ENCODE measurements at places on chromosomes 5 and 9.

DNA sequence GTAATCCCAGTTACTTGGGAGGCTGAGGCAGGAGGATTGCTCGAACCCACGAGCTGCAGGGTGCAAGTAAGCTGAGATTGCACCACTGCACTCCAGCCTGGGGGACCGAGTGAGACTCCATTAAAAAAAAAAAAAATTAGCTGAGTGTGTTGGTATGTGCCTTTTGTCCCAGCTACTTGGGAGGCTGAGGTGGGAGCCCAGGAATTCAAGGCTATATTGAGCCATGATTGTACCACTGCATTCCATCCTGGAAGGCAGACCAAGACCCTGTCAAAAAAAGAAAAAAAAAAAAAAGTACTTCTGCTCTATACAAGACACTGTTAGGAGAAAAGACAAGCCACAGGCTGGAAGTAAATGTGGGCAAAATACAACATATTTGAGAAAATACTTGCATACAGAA is 68.5 kb upstream of the FBXW11 start:
- no peak for DNase-seq

DNA sequence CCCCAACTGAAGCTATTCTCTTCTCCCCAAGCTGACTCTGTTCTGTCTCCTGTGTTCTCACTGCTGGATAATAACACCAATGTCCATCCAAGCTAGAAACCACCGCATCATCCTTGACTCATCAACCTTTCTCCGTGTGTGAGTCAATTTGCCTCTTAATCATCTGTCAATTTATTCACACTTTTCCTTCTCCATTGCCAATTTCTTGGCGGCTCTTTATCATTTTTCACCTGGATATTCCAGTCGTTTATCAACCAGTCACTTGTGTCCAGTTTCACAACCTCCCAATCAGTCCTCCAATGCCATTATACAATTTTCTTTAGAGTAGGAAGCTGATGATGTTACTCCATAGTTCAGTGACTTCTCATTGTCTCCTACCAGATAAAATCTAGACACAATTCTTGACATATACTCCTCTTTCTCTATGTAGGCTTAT is 45.4 kb upstream of the LIFR start:
- no peak for DNase-seq

DNA sequence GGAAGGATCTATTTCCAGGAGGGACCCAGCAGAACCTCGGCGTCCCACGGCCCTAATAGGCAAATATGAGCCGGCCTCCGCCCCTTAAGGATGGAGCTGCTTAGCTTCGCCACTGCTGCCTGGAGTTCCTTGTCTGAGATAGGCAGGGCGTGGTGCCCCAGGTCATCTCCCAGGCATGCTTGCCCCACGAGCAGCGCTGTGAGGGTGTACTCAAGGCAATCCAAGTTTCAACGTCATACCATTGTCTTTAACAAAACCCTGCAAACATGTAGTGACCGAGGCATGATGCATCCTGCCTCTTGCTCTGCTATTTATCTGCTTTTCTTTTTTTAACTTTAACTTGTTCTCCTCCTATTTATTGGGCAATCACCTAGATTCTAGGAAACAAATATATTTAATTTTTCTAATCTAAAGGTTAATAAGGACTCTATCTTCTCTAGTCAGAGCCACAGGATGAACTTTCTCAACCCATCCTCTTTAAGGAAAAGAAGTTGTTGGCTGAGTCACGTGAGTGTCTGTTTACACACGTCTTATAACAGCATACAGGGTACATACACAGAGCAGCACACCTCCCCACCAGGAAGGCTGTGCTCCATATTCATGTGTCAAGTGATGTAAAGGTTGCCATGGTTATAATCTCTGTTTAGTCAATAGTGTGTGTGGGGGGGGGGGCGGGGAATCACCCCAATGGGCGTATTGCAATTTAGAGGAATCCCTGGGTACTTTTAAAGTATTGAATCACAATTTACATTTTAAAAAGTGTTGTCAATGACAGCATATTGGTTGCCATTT is 27.3 kb upstream of the ZSWIM6 start:
- DNase-seq, result no peak

- DNase-seq, result no peak
Observed at GRCh38 chr5:156137071-156137869, 189.7 kb upstream of the SGCD start.

DNA sequence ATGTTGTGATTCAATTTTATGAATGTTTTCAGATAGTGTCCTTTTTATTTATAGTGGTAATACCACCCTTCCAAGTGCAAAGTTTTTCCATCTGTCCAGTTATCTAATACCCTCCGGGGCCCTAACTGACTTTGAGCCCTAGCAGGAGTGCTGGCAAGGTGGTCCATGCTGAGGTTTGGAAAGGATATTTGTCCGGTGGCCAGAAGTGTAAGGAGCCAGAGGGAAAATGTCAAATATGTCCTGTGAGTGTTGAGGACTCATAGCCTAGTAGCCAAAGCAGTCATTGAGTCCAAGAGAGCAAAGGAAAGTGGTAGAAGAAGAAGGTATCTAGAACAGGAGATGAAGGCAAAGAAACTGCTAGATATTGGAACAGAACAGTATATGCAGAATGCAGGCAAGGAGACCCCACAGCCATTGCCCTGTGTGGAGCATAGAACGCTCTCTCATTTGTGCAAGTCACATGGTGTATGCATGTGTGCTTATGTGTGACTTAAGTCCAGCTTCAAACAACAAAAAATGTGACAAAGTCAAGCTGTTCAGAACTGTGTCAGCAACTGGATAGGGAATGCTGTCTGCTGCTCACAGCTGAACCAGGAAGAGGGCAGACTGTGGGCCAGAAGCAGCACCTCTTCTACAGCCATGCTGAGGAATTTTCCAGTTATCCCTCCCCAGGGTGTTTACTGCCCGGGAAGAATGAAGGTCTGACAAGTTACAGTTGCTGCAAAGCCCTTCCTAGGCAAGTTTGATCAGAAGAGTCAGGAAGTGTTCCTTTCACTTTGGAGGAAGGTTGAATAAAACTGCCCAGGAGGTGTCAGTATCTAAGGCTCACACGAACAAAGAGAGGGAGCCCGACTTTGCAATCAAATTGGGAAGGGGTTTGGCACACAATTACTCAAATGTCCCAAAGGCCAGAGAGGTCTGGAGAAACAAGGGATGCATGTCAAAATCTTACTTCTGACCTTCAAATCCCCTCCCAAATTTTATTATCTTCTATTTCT is 463.3 kb upstream of the DMAC1 start:
- no peak for DNase-seq

GRCh38 chr5:115963566-115963965 is 1.3 kb downstream of the LVRN start:
- DNase-seq, result no peak

GRCh38 chr9:80175286-80176150 is 603.8 kb downstream of the TLE4 start:
- peak; percentile 39 for DNase-seq

- DNase-seq, result no peak
Observed at GRCh38 chr5:6490693-6491092, 42.0 kb downstream of the UBE2QL1 start.

- DNase-seq, result no peak
Observed at GRCh38 chr9:101993771-101994170, 255.3 kb upstream of the GRIN3A start.

DNA sequence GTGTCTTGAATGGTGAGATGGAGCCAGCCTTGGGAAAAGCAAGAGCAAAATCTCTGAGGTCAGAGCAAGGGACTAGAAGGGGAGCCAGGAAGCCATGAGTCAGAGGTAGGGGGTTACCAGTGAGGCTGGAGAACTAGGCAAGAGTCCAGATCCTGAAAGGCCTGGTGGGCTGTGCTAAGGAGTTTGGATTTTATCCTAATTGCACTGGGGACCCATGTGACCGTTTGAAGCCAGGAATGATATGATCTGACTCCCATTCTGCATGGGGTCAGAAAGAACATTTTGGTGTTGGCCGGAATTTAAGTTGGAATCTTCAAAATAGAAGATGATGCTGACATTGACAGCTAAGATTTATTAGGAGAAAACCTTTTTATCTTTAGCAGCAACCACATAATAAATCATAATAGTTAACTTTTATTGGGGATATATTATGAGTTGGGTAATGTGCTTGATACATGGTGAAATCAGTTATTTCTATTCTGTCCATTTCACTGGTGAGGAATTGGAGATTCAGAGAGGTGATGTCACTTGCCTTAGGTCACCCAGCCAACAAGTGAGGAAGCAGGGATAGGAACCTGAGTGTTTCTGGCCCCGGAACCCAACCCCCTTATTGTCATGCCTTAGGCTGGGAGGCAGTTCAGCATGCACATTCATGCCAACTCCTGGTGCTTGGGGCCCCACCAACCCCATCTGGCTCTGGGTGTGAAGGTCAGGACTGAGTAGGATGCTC is 61.5 kb upstream of the RARS1 start:
- DNase-seq, result no peak

DNA sequence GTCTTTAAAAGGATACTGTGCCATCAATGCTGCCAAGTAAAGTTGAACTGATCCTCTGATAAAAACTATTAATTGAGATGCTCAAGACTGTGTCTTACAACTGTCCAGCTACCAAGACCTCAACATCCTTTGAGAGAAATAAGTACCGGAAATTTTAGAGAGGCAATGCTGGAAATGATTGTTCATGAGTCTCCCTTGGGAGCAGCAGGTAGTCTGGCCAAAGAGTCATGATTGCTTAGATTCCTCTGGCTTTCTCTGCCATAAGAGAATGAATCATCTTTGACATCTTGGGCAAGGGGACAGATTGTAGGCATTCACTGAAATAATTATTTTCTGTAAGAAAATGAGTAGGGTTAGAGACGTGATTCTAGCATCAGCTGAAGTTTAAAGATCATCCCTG is 466.6 kb upstream of the DAB2 start:
- DNase-seq, result no peak

DNA sequence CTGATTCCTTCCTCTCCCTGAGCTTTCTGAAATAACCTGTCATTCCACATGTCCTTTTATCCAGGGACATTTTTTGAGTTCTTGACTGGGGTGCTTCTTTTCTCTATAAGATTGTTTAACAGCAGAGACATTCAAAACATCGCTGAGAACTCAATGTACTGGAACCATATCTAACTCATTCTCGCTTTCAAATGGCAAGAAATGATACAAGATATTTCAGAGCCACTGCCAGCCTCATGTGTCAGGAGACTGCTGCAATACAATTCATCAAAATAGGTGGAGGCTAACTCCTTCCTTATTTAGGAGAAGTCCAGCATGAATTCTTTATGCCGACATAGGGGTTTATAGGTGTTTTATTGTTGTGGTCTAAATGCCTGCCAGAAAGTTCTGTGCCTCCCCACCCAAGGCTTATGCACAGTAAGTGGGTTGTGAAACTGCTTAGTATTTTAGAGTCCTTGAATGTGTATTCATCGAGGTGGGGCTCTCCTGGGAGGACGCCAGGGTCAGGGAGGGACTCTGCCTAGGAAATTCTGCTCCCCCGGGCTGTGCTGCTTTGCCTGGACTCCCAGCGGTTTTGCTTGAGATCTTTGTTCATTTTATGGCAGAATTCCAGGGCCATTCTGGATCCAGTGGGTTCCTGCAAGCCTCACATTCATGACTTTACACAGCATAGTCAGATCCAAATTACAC is 53.9 kb downstream of the ZNF474 start:
- no peak for DNase-seq

DNA sequence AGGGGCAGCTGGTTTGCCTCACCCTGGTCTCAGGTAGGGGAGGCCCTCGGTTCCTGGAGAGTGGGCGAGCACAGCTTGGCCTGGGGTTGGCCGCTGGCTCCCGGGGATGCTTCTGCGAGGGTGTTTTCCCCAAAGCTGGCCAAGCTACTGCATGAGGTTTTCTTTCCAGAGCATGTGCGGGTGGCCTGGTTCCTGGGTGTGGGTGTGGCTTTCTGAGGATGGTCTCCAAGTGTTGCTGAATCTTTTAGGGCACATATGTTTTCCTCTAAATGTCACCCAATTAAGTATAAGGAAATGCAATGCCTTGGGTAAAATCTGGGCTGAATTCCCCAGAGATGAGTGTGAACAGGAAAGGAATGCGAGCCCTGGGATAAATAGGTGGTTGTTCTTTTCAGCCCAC is 115.8 kb upstream of the ICE1 start:
- no peak for DNase-seq

GRCh38 chr5:74578356-74579044 is 62.0 kb downstream of the ENC1 start:
- no peak for DNase-seq

DNA sequence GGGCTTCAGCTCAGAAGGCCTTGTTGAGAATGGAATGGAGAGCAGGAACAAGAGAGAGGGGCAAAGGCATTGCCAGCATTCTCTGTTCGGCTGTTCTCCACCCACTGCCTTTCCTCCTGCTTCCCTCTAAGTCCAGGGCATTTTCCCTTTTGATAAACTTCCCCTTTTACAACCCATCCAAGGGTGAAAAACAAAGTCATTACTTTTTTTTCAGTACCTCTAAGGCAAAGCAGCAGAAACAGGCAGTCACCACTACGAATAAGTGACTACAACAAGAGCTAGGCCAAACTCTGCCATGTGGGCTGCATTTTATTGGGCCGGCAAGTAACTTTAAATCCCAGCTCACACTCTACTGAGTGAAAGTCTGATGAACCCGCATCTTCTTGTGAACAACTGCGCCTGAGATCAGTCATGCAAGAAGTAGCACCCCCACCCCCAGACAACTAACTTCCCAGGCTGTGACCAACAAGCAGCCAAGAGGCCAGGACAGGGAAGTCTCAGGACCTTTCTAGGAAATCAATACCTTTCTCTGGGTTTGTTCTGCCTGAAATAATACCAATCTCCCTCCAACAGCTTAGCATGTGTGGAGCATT is 13.1 kb downstream of the IL7R start:
- peak; percentile 62 for DNase-seq

GRCh38 chr5:97915106-97915505 is 732.1 kb upstream of the RIOK2 start:
- DNase-seq, result no peak

DNA sequence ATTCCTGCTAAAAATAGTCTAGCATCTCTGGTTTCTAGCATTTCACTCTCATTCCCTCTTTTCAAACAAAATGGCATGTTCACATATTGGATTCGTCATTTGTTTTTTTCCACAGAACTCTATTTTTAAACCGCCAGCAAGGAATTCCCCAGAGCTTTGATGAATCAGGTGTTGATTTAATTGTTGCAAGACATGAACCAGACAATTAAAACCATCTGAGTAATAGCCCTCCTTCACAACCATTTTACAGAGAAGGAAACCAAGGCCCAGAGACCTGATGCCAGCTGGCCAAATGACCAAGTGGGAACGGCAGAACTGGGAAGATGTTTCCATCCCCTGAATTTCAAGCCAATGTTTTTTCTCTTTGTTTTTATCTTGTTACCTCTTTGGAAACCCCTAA is 167.0 kb downstream of the CAAP1 start:
- DNase-seq, result no peak

- DNase-seq, result no peak
Observed at GRCh38 chr9:107131108-107131799, 151.8 kb upstream of the RAD23B start.

DNA sequence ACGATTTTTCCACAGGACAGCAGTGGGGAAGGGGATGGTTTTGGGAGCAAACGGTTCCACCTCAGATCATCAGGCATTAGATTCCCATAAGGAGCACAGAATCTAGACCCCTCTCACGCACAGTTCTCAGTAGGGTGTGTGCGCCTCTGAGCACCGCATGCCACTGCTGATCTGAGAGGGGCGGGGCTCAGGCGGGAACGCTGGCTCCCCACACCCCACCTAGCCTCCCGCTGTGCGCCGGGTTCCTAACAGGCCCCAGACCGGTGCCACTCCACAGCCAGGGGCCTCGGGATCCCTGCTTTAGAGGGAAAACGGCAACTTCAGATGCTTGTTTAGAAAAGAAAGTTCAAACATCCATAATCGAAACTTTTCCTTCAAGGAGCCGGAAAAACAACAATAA is 20.4 kb downstream of the TERT start:
- no peak for DNase-seq
